Germinal center (tissue), 1 donor: ENCODE measurements at places on chromosomes 12 and 14.

GRCh38 chr12:85394065-85394464 is 114.0 kb downstream of the ALX1 start:
- no peak for DNase-seq

GRCh38 chr12:88982694-88983093 is 369.6 kb downstream of the DUSP6 start:
- no peak for DNase-seq

DNA sequence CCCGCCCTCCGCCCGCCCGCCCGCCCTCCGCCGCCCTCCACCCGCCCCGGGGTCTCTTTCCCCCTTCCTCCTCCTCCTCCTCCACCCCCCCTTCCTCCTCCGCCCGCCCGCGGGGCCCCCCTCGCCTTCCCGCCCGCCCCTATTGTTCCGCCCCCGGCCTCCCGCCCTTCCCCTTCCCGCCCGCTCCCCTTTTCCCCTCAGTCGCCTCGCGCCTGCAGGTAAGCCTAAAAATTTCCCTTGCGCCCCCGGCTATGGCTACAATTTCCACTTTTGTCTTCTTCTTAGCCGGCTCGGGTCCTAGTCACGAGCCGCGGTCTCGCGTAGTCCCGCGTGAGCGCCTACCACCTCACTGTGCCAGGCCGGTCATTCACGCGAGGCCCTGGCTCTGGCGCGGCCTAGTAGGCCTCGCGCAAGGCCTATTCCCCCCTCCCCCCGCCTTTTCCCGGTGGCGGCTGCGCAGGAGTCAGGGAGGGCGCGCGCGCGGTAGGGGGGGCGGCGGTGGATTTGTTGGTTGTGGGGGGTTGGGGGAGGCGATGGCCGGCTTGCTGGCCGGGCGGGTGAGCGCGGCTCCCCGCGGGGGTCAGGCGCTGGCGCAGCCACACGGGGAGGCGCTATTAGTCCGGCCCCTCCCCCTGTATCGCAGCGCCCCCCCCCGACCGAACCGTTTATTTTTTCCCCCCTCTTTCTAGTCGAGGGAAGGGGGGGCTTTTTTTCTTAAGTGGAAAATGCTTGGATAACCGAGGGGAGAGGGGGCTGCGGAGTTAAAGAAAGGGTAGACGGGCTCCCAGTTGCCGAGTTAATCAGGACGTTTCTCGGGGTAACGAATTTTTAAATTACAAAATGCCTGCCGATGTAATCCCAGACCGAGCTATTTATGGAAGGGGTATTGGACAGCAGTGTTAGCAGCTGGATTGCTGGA is 516 bp downstream of the PCBP2 start:
- peak; percentile 80 for DNase-seq

- DNase-seq = no peak
Observed at GRCh38 chr14:103501921-103502669, 20.5 kb downstream of the CKB start.

- no peak for DNase-seq
Observed at GRCh38 chr14:36805131-36805559, 143.5 kb downstream of the PAX9 start.
